ENCODE measurements at places on chromosomes 12 and 14.
A peak's percentile ranks its signal among the peaks of the same experiment; 100 is the strongest.

DNA sequence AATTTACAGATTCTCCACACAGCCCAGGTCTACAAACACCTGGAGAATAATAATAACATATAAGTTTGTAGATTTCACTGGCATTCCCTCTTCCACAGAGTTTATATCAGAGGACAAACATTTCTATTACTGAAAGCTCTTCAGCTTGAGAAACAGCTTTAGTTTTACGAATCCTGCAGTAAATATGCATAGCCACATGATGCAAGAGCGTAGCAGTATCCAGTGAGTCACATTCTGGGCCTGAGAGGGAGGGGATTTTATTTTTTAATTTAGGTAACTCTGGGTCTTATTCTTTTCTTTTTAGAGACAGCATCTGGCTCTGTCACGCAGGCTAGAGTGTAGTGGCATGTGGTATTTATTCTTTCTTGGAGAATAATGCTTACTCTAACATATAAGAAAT lies 1002.8 kb downstream of the TRHDE start:
- DNase-seq = no peak

DNA sequence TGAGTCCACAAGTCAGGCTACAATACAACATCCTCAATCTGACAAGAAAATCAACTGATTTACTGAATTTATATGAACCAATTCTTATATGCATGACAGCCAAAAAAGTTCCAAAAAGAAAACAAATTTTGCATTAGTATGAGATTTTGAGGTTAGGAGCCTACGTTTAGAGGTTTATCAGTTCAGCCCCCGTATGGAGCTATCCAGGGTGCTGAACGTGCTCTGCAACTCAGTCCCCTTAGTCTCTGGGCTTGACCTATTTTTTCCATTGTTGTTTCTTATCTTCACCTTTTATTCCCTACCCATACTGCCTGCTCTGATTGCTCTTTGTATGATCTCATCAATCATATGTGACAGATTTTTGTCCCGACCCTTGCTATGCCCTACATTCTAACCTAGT lies 693.0 kb downstream of the NRXN3 start:
- no peak for DNase-seq

GRCh38 chr12:111067498-111067897 lies 147.1 kb upstream of the MYL2 start:
- no peak for DNase-seq

- DNase-seq = no peak
These were observed 33.1 kb downstream of the C12orf42 start for GRCh38 chr12:103462675-103463074.

DNA sequence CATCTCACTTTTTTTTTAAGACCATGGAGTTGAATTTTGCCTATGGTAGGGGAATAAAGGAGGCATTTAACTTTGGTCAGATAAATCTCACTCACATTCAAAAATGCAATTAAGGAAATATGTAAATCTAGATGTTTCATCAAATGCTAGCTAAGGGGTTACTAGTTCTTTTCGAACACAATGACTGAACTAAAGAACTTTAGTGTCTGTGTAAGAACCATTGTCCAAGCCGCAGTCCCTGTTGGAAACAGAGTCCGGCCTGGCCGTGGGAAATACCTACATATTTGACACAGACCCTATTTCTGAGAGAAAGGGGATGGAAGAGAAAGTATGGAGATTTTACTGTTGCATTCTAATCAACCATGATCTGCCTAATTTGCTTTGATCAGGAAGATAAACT lies 17.4 kb downstream of the LGR5 start:
- no peak for DNase-seq

DNA sequence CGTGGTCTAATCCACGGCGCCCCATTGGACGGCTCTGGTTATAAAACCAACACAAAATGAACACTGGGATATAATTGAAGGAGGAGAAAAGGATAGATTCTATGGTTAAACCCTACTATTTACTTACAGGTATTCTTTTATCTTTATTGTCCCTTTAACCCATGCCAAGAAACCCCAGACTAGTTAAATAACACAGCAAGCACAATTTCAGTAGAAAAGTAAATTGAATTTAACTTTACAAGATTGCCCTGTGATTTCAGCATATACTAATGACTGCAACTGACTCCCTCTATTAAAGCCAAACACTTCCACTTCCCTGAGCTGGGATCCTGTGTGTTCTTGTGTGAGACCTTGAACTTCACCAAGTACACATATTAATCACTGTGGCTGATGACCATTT lies 45.3 kb downstream of the BCL11B start:
- DNase-seq = no peak

- DNase-seq = no peak
These were observed 9.8 kb downstream of the TESC start for GRCh38 chr12:117089463-117089862.

DNA sequence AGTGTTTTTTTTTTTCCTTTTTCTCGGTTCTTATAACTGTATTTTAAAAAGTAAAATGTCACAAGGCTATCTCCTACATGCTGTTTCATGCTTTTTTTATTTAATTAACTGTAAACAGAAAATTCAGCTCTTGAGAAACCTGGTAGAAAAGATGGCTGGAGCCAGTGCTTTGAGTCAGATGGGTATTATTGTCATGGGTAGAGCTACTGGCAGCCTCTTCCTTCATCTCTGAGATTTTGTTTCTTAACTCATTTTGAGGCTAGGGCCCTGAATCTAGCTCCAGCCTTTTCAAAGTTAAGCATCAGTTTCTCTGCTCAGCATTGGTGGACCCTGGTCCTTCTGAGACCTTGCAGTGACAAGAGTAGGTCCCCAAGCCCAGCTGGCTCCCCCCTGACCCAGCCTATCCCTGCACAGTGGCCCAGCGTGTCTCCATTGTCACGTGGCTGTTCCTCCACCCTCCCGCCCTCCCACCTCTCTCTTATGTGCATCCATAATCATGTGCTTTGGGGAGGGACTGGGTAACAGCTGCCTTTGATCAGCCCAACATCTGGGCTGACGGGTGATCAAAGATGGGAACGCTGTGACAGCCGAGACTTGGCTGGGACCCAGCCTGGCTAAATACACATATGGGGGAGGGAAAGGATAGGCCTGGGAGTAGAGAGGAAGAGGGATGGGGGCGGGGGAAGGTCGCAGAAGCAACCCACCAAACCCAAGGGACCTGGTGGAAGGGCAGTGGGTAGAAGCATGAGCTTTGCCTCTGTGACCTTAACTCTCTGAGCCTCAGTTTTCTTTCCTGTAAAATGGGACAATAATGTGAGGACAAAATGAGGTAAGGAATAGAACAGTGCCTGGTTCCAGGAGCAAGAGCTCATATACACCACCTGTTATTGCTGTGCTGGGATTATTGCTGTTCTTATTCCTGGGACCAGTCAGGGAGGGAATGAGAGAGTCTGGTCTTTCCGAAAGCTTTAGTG lies 24.4 kb upstream of the RBM19 start:
- peak; percentile 74 for DNase-seq

GRCh38 chr14:68199554-68200151 lies 380.1 kb downstream of the RAD51B start:
- no peak for DNase-seq

DNA sequence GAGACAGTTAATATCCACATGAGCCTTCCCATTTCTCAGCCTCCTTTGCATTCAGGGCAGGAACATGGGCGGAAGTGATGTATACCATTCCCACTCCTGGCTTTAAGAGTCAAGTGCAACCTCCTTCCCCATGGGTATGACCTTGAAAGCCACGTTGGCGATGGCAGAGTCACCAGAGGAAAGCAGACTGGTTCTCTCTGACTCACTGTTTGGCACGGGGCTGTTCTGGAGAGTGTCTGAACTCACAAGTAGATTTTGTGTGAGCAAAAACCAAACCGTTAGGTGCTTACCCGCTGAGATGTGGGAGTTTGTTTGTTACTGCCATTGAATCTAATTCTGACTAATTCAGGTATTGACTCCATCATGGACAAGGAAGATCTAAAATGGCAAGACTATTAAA lies 36.7 kb upstream of the PZP start:
- DNase-seq = no peak

GRCh38 chr14:100203962-100204834 lies 34.7 kb upstream of the YY1 start:
- no peak for DNase-seq

DNA sequence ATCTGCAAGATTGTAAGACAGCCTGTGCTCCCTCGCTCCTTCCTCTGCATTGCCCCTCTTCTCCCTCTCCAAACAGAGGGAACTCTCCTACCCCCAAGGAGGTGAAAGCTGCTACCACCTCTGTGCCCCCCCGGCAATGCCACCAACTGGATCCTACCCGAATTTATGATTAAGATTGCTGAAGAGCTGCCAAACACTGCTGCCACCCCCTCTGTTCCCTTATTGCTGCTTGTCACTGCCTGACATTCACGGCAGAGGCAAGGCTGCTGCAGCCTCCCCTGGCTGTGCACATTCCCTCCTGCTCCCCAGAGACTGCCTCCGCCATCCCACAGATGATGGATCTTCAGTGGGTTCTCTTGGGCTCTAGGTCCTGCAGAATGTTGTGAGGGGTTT lies 37.4 kb downstream of the DAD1 start:
- no peak for DNase-seq

DNA sequence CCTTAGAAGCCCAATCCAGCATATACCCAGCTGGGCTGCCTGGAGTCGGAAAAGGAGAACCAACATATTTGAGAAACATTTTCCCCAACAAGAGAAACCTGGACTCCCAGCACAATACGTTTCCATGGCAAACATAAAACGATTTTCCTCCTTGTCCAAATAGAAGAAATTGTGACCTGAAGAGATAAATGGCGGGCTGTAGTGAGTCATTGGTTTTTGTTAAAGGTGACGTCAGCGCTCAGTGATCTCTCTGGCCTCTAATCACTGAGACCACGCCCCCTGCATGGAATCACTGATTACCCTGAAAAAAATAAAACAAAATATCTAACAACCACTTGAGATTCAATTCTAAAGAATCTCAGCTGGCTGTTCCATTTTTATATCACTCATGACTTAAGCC lies 6.0 kb downstream of the CCDC60 start:
- DNase-seq = no peak

GRCh38 chr14:50739186-50739585 lies 71.1 kb upstream of the SAV1 start:
- no peak for DNase-seq

DNA sequence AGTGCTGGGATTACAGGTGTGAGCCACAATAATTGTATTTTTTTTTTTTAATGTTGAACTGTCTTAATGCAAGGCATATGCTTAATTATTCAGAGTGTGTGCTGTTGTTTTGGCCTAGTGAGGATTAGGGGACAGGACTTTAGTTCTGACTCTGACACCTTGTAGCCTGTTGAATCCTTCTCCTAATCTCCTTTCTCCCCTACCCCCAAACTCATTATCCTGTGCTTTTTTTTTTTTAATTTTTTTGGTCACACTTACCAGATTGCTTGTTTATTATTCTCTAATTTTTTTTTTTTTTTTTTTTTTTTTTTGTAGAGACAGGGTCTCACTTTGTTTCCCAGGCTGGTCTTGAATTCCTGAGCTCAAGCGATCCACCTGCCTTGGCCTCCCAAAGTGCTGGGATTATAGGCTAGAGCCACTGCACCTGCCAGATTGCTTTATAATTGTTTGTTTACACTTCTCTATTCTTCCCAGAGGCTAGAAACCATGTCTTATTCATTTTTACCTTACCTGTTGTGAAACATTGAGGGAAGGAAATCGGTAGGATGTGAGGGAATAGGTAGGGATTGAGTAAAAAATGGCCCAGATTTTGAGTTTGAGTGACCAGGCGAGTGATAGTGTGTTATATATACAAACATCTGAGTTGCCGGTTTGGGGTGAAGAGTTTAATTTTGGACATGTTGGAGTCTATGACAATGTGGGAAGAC lies 32.2 kb downstream of the DIP2B start:
- DNase-seq = peak; percentile 93

DNA sequence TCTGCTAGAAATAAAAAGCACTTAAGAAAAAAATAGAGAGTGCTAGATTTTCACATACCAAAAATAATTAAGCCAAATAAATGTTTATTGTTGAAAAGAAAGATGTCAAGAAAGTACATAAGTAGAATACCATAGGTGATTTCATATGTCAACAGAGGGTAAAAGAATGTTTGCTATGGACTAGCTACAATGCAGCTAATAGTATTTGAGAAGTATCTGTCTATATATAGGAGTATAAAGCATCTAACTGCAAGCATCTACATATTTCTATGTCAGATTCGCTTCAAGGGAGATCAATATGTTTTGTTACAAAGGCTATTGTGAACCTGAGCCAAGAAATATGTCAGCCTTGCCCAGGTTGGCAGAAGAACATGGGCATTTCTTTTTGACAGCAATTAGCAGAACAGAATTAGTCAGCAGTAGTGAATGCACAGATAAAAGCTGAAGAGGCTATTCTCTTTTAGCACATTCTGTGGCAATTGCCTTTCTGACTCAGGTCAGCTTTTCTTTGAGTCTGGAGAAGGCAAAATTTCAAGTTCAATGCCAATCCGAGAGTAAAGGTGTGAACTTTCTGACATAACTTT lies 140.1 kb downstream of the ALG10B start:
- no peak for DNase-seq

- no peak for DNase-seq
These were observed 124.7 kb downstream of the PAPOLA start for GRCh38 chr14:96626916-96627315.

GRCh38 chr14:78690836-78691235 lies 520.7 kb downstream of the NRXN3 start:
- DNase-seq = no peak

- no peak for DNase-seq
These were observed 47.9 kb downstream of the WDR20 start for GRCh38 chr14:102187568-102188001.

- DNase-seq = no peak
These were observed 15.2 kb downstream of the RFX4 start for GRCh38 chr12:106598003-106598402.

DNA sequence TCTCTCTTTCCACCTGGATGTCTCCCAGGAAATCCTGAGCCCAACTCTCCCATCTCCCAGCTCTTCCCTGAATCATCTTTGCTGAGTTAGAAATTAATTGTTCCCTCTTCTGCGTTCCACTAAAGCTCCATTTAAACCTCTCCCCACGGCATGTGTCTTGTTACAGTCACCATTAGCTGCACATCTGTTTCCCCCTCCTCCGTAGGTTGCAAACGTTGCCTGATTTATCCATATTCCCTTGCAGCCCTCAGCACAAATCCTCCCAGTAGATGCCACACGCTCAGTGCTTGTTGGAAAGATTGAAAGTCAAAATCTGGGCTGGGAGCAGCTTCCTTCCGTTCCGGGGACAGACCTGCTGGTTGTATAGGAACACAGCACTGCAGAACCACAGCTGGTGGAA lies 90.4 kb downstream of the SLC24A4 start:
- no peak for DNase-seq

- DNase-seq = no peak
These were observed 10.4 kb downstream of the PTGES3 start for GRCh38 chr12:56677680-56678079.

- peak; percentile 88 for DNase-seq
These were observed 2.3 kb downstream of the FOXA1 start for GRCh38 chr14:37592482-37593408.

DNA sequence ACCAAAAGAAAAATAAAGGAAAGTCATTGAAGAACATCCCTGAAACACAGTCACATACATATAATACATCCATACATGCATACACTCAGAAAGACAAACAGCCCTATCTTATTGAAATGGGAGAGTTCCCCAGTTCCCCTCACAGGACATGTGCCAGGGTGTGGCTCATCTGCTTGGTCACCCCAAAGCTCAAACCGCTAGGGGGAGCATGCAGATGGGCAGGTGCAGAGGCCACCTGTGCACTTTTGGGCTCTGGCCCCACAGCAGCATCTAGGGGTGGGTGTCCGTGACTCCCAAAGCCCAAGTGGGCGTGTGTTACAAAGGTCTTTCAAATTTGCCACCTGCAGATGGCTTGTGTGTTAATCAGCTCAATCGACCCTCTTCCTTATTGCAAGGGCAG lies 75.2 kb downstream of the CMAS start:
- DNase-seq = no peak

GRCh38 chr14:29627137-29627536 lies 300.5 kb downstream of the PRKD1 start:
- DNase-seq = no peak
